RWPE1 (cell line): ENCODE measurements at places on chromosomes 5 and 9.

GRCh38 chr5:168842571-168843205 is 263.5 kb upstream of the PANK3 start:
- DNase-seq = no peak

- DNase-seq = no peak
Observed at GRCh38 chr5:81187885-81188284, 45.2 kb upstream of the CKMT2 start.

GRCh38 chr9:4146293-4146692 is 153.6 kb downstream of the GLIS3 start:
- no peak for DNase-seq

DNA sequence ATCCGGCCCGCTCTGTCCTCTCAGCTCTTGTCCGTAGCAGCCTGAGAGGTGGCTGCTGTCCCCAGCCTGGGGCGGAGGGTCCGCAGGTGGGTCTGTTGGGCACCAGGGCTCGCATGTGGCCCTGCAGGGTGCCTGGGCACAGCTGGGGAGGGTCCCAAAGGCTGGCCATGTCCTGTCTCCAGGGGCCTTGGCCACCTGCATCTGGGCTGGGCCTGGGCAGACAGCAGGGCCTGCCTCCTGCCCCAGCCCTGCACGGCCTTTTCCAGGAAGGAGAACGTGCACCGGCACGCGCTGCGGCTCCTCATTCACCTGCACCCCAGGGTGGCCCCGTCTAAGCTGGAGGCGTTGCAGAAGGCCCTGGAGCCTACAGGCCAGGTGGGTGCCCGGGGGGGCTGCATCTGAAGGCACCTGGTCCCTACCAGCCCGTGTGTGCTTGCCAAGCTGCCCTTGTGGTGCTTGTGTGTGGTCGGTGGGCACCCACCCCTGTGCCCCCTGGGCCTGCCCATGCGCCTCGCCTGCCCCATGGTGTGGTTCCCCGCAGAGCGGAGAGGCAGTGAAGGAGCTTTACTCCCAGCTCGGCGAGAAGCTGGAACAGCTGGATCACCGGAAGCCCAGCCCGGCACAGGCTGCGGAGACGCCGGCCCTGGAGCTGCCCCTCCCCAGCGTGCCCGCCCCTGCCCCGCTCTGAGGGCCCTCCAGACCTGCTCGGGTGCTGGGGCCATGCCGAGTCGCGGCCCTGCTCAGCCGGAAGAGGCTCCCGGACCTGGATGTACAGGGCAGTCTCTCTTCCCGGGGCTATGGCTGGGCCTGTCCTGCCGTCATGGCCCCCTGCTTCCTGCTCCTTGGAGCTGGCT is 5.1 kb upstream of the TOR4A start:
- DNase-seq = no peak

- no peak for DNase-seq
Observed at GRCh38 chr9:2605246-2605645, 16.3 kb upstream of the VLDLR start.

DNA sequence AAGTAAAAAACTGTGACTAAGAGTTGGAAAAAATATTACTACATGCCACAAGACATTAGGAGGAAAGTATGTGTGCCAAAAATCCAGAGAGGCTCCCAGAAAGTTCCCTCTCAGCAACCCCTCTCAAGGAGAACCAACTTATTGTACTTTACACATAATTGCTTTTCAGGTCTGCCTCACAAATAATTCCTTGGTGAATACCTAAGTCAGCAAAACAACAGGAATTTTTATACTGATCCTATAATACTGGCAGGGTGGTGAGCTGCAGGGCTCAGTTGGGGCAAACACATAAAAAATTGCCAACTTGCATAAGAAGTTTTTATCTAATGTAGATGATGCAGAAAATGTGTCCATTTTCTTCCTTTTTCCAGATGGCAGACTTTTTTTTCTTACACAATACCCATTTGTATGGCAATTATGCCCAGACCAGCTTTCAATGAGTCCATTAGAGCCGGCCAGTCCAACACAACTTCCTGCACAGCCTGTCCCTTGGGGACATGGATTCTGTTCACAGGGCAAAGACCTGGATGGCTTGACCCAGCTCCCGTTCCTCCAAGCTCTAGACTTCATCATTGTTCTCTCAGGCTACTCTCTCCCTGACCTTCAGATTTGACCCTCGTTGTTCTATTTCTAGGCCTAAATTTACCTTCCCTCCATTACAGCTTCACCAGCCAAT is 31.3 kb downstream of the MARCHF3 start:
- DNase-seq = no peak

GRCh38 chr5:62152394-62153087 is 153.5 kb upstream of the KIF2A start:
- no peak for DNase-seq

DNA sequence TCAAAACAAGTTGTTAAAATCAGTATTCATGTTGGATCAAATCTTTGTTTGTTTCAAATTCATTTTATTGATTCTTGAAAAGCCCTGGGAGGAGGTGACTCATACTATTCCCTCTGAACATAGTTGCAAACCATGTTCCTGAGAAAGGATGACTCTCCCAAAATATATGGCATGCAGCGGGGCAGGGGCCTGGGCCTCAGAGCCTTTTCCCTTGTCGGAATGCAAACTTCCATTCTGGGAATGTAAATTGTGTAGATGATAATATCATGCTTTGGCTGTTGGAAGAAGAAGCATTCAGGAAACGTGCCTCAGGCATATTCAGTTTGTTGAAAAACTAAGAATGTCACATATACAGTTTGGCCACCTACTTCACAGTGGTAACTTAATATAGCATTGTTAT is 242.0 kb downstream of the AUH start:
- peak; percentile 81 for DNase-seq
